ENCODE measurements at places on chromosomes 5 and 9.

DNA sequence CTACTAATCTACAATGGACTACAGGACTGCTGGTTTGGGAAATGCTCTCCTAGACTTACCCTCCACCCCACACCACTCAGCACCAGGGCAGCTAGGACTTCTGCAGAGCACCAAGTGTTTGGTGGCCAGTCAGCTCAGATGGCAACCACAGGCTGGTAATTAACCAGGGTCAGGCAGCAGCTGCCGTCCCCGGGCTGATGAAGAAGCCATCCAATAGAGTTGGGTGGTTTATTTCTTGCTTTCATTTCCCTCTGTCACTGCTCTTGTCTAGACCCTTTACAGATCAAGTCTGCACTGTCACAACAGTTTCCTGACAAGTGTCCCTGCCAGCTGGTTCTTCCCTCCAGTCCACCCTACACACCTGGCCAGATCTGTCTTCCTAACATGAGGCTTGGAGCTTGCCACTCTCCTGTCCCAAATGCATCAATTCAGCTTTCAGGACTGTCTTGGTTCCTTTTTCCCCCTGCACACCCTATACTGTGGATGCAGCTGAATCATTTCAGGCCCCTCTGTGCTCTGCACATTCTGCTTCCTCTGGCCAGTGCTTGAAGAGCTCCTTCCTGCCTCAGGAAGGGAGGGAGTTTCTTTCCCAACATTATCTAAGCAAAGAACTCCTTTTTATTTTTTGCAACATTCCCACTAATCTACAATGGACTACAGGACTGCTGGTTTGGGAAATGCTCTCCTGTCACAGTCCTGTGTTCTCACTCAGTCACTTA lies 30.2 kb upstream of the HSPA9 start:
- DNase-seq, result no peak

DNA sequence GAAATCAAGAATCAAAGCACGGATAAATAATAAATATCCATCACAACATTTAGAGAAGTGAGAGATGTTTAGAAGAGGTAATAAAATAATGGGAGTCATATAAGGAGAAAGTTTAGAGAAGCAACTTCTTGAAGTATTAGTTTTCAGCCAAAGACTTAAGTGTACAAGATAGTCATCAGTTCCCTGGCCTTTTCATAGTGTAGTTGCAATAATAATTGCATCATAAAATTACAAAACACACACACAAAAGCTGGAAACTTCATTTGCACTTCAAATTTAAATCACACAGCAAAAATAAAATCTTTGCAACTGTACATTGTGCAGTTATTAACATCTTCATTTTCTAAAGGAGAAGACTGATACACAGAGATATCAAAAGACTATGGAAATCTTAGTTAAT lies 319.1 kb upstream of the RGMB start:
- DNase-seq, result no peak

DNA sequence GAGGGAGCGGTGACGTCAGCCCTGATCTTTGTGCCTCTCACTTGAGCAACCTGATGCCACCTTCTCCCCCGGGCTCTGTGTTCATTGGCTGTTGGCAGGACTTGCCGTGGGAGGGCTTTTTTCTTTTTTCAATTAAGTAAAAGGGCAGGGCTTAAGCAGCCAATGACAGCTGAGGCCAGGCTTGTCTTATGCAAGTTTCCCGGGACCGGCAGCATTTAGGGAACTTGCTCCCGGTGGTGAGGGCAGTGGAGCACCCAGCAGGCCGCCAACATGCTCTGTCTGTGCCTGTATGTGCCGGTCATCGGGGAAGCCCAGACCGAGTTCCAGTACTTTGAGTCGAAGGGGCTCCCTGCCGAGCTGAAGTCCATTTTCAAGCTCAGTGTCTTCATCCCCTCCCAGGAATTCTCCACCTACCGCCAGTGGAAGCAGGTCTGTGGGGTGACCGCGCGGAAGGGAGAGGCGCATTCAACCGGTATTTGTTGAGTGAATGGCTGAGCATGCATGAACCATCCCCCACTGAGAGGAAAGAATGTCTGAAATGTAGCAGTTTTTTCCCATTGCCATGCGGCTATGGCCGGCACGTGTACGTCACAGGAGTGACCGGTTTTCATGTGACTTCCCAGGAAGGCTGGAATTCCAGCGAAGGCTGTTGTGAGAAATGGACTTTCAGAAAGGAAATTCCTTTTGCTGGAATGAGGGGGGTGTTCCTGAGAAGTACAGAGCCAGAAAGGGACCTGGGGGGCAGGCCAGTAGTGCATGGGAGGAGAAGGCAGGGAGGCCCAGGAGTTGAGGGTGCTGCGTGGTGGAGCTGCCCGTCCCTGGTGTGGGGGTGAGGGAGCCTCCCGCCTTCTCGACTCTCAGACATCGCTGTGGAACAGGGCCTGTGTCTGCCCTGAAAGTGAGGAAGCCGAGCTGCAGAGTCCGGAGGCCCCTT lies 29.0 kb downstream of the PTGES2 start:
- DNase-seq, result peak; percentile 98

DNA sequence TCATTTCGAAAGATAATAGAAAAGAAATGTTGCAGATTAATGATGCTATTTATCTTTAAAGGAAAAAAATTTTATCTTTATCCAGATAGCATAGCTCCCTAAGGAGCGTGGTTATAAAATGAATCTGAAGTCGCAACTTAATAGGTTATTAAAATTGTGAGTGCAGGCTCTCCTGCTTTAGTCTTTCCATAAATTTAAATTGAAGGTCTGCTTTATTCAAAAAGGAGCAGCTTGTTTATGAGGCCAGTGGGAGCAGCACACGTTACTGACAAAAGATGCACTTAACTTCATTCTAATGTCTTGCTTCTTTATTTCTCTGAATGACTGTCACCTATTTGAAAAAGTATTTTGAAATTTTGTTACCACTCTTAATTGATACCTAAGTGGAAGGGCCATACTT lies 95.0 kb downstream of the ZCCHC7 start:
- no peak for DNase-seq

- no peak for DNase-seq
Observed at GRCh38 chr5:65862384-65862783, 64.0 kb upstream of the ERBIN start.
